ENCODE measurements at places on chromosomes 3 and 15.

- DNase-seq, result no peak
Observed at GRCh38 chr15:71296315-71296679, 181.0 kb downstream of the THSD4 start.

DNA sequence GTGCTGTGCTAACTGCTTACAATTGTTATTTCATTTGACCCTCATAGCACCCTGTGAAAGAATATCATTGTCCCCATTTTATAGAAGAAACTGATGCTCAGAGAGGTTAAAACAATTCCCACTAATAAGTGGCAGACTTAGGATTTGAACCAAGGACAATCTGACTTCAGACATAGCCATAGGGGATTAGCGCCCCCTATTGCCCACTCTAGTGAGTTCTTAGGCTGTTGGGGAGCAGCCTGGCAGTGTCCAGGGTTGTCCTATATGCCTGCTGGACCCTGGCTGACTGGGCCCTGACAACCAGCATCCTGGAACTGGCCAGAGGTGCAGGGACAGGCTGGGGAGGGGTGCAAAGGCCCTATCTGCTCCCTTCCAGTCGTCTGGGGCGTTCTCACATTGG, 15.4 kb downstream of the DPH3 start:
- no peak for DNase-seq

- DNase-seq, result peak; percentile 50
Observed at GRCh38 chr15:41804361-41804760, 23.5 kb upstream of the JMJD7 start.

DNA sequence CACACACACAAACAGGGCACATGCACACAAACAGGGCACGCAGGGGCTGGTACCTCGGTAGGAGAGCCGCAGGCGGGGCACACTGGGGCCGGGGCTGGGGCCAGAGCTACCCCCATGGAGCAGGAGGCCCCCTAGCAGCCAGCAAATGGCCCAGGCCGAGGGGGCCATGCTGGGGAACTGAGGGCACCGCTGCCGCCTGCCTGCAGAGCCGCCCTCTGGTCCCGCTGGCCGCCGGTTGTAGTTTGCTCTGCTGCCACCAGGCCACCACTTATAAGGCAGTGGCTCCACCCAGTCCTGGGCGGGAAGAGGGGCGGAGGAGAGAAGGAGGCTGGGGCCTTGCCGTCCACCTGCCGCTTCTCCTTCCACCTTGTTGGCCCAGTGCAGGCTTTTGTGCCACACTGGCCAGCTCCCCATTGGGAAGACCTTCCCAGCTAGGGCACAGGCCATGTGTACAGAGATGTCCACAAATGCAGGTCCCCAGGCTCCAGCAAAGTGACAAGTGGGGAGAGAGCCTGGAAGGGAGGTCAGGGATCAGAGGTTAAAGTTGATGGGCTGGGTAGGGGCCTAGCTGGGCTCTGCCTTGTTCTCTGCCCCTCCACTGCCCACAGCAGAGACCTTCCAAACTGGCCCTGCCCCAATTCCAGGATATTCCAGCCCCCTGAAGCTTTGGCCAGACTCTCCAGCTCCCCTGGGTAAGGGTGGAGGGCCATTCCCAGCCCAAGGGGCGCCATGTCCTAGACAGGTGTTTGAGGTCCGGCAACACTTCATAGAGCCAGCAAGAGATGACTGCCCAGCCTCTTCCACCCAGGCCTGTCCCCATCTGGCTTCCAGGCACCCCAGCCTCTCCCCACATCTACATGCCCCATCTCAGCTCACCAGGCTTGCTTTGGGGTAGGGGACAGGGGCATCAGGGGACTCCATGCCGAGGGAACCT, at the start of gene SEMA3G:
Gene SEMA3G (minus strand): TSS at position 244 of the 934 bp plus-strand sequence. CDS start 76 bp downstream, at position 168.
- peak; percentile 34 for DNase-seq

DNA sequence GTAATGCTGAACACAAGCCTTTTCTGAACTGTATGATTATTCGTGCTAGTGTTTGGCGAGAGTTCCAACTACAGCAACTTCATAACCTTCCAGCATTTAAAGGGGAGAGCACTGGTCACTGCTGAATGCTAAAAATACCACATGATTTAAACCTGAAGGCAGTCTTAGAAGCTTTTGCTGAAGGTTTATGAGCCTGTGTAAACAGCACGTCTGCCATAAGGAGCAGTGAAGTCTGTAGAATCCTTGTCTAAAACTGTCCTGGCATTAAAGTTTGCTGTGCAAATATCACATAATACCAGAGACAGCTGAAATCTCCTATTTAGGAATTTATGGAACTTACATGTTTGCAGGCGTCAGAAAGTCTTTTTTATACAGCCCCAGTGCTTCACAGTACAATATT, 5.9 kb downstream of the SATB1 start:
- DNase-seq, result no peak

DNA sequence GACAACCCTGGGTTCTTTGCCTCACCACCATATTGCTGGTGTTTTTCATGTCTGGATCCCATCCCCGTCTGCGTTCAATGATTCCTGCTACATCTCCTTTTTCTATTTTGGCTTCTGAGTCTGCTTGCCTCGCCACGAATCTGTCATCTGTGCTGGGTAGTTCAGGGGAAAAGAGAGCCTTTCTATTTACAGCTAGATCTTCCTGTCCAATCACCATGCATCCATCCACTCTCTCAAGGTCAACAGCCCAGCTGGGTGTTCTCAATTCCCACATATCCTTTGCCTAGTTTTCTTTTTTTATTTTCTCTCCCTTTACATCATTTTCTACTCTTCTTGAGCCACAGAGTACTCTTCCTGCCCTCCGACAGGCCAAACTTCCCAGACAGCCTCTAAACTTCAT, 104.8 kb upstream of the RAD18 start:
- no peak for DNase-seq

DNA sequence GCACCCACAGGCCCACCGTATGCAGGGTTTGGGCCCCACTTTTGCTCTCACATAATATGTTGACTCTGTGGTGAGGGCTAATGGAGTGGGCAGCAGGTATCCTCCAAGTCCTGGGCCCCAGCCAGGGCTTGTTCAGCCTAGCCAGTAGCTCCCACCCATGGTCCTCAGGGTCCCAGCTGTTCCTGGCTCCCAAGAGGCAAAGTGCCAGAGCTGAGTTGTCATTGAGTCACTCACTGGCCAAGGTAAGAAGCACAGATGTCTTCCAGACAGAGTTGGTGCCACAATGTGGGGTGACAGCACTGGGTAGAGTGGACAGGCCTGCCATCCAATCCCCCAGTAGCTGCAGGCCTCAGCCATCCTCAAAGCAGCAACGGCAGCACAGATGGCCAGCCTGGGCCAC, 4.3 kb downstream of the SHF start:
- no peak for DNase-seq

- peak; percentile 36 for DNase-seq
Observed at GRCh38 chr3:147838652-147839051, 429.5 kb downstream of the ZIC1 start.

DNA sequence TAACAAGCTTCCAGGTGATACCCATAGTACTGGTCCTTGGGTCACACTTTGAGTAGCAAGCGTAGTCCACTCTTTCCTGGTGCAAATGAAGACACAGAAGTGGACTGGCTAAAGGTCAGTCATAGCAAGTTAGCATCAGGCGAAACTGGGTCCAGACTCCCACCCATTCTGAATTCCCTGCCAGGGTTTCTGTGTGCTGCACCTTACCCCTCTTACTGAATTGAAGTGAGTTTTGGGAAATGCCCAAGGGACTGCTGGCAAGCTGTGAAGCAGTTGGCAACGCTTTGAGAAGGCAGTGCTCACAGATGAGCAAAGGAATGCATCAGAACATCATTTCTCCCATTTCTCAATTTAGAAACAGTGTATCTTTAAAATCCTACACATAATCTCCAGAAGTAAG, 1.8 kb upstream of the LSG1 start:
- no peak for DNase-seq

- no peak for DNase-seq
Observed at GRCh38 chr3:132900481-132900880, 137.7 kb upstream of the TMEM108 start.

- DNase-seq, result no peak
Observed at GRCh38 chr15:68353421-68354135, 76.0 kb downstream of the FEM1B start.

DNA sequence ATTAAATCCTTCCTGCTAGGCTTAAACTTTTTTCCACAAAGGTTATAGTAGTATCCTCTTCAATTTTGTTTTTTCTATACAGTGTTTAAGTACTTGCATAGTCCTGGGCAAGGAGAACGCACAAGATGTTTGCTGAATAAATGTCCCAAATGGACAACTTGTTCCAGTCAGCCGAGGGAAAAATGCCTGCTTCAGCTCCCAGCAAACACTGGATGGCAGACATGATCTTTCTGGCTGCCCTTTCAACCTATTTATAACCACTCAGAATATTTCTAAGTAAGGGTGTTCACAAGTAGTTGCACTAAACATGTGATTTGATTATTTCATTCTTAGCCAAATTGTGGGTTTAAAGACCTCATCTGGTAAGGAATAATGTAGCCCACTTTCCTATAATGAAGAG, 29.8 kb downstream of the GNB4 start:
- peak; percentile 51 for DNase-seq

DNA sequence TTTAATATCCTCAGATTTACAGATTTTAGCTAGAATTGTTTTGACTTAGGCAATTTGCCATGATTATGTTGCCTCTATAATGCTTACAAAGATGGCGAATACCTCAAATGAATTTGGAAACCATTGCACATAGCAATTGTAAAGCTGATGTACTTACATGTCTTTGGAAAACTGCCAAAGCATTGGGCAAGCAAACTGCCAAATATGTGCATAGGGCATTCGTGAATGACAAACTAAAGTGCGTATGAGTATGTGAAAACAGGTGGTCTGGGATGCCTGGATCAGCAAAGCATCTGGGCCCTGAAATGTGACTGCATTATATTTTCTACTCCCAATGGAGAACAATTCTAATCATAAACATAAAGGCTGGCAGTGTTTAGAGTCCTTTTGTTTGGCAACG, 445.3 kb upstream of the ROBO1 start:
- no peak for DNase-seq

DNA sequence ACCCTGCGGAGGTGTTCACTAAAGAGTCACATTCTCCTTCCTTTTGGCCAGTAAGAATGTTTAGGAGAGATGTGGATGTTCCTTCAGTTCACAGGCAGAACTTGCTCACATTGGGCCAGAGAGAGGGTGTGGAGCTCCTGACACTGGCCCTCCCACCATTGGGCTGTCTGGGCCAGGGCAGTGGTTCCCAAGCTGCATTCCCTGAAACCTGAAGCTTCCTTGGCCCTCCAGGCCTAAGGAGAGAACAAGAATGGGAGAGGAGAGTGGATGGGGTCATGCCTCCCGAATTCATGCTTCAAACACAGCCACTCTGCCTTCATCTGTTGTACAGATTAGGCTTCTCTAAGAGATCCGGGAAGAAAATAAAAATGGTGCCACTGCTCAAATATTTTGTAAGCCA, 257.4 kb downstream of the RORA start:
- no peak for DNase-seq

GRCh38 chr15:73596174-73596573, 37.0 kb downstream of the NPTN start:
- DNase-seq, result no peak

DNA sequence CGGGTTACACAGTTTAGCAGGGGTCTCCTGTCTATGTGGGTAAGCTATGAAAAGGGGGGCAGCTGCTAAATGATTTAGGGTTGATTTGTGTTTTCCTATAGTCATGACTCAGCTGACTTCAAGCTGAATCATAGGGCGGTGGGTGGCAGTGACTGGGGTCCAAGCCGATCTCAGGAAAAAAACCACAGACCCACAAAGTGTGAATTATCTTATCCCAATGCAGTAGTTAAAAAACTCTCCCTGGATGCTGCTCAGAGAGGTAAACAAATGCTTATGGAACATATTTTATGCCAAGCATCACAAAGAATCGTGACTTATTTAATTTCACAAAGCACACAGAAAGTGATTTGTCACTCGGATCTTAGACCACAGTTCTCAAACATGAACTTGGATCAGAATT, 18.4 kb upstream of the TOPAZ1 start:
- no peak for DNase-seq

GRCh38 chr3:159856590-159857104, 132.0 kb upstream of the IL12A start:
- DNase-seq, result peak; percentile 52

GRCh38 chr3:6753536-6753935, 107.4 kb upstream of the GRM7 start:
- DNase-seq, result no peak

GRCh38 chr3:41920406-41920965, 41.4 kb downstream of the ULK4 start:
- DNase-seq, result peak; percentile 66

DNA sequence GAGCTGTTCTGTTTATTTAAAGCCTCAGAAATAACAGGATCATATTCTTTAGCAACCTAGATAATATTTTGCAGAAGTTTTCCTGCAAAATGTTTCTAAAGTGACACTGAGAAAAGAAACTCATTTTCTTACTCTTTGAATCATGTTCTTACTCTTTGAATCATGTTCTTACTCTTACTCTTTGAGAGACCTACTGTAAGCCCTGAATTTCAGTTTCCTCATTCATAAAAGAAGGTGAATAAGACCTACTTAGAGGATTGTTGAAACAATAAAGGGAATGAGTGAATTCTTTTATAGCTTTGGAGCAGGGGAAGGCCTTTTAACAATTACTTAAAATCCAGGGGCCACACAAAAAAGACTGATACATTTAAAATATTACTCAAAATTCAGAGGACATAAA, 221.7 kb upstream of the CMC1 start:
- no peak for DNase-seq

DNA sequence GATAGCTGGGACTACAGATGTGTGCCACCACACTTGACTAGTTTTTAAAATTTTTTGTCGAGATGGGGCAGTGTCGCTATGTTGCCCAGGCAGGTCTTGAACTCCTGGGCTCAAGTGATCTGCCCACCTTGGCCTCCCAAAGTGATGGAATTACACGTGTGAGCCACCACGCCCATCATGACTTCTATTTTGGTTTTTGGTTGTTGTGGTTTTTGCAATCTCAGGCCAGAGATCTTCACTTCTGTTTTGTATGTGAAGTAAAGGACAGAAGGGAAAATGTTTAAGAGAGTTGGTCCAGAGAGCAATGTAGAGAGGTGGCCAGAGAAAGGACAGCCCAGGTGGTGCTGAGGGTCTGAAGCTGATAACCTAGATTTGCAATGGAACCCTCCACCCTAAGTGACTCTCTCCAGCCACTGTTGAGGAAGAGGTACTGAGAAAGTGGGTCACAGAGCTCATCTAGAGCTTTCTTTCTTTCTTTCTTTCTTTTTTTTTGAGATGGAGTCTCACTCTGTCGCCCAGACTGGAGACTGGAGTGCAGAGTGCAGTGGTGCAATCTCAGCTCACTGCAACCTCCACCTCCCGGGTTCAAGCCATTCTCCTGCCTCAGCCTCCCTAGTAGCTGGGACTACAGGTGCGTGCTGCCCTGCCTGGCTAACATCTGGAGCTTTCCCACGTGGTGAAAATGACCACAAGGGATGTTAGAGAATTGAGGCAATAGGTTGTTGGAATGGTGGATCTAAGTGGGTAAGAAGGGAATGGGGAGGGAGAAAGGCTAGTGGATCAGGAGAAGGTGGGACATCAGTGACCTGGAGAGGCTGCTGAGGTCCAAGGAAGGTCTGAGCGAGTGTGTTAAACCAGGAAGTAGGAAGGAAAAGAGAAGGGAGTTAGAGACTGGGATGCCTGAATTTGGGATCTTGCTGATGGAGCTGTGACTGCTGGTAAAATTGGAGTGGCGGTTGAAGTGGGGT, 22.4 kb upstream of the SEMA4B start:
- DNase-seq, result no peak

All from renal cortical epithelial cell (primary cell).